ENCODE measurements at places on chromosomes 2 and 18.

- no peak for DNase-seq
These were observed 63.5 kb upstream of the ARL5A start for GRCh38 chr2:151891566-151892194.

DNA sequence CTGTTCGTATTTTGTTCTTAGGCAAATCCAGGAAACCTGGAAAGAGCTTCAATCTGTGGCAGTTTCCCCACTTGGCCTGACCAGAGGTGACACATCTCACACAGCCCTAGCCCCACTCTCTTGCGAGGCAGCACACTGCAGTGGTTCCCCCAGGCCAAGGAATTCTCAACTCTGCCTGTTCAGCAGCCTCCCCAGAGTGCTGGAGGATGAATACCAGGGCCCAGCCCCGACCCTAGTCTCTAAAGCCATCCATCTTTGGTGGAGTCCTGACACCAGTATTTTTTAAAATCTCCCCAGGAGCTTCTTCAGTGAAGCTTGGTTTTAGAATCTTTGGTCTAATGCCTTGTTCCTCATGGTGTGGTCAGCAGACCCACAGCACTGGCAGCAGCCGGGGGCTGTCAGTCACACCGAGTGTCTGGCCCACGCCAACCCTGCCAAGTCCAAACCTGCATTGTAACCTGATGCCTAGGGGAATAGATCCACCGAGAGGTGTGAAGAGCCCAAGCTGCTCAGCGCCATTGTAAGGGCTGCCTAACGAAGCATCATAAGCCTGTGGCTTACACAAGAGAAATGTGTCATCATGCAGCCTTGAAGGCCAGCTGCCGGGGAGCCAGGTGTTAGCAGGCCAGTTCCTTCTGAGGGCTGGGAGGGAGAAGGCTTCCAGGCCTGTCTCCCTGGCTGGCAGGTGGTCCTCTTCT, 428.7 kb upstream of the ID2 start:
- no peak for DNase-seq

DNA sequence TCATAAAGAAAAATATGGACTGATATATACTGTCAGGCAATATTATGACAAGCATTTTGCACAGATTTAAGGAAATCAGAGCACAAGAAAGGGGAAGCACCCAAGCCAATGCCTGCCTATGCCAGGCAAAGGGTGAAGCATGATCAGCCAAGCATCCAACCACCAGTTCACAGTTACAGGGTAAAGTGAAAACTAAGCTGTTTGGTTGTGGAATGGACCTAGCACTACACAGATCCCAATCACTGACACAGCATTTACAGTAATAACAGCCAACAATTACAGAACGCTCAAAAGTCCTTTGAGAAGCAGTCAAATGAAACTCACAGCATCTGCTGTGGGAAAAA, 90.3 kb downstream of the SP3 start:
- no peak for DNase-seq

- no peak for DNase-seq
These were observed 33.6 kb downstream of the STEAP3 start for GRCh38 chr2:119257198-119257597.

GRCh38 chr2:21331625-21332370, 208.0 kb downstream of the TDRD15 start:
- no peak for DNase-seq

GRCh38 chr2:8985561-8986326, 17.7 kb downstream of the MBOAT2 start:
- DNase-seq = no peak

- peak; percentile 41 for DNase-seq
These were observed 14.3 kb upstream of the TANC1 start for GRCh38 chr2:158953926-158954763.

GRCh38 chr2:23669413-23670244, 257.3 kb downstream of the ATAD2B start:
- no peak for DNase-seq

- DNase-seq = no peak
These were observed 10.2 kb upstream of the SCN3A start for GRCh38 chr2:165214093-165214492.

All from activated naive CD4-positive, alpha-beta T cell treated with anti-CD3 and anti-CD28 coated beads for 36 hours (primary cell).